GM18507 (cell line): ENCODE measurements at places on chromosomes 2 and 18.

DNA sequence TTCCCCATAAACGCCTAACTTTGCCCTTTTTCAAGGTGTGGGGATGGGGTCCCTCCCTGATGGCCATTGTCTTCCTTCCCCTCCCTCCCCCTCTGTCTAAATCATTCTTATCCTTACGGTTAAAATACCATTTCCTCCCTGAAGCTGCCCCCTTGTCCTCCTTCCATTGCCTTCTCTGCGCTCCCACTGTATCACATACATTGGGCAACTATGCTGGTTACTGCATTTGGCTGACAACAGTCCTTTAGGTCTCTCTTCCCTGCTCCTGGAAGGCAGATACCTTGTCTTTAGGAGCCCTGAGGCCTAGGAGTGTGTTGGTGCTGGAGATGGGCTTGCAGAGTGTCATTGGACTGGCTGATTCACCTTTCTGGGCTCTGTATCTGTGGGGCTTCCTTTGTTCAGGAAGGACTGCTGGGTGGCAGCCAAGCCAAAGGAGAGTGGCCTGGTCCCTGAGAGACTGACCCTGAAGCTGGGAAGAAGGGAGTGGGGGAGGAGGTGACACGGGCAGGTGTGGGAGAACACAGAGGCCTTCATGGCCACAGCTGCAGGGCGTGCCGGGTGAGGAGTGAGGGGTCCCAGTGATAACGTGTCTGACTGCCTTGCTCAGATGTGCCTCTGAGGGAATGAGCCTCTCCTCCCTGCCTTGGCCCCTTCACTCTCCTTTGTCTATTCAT, 2.2 kb downstream of the WNT6 start:
- DNase-seq = no peak

DNA sequence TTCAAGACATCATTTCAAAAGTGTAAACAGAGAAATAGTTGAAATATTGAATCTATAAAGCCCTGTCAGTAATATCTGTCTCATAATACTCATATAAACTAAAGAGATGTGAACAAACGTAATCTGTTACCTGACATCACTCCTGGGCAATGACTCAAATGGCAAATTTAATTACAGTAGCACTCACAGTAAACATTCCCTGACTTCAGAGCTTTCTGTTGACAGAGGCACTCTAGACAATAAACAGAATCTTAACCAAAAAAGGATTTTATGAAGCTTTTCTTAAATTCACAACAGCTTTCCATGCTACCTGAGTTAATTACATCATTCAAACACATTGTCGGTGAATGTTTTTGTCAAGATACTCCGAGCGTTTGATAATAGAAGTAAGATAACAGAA, 128.1 kb upstream of the PDE1A start:
- no peak for DNase-seq

DNA sequence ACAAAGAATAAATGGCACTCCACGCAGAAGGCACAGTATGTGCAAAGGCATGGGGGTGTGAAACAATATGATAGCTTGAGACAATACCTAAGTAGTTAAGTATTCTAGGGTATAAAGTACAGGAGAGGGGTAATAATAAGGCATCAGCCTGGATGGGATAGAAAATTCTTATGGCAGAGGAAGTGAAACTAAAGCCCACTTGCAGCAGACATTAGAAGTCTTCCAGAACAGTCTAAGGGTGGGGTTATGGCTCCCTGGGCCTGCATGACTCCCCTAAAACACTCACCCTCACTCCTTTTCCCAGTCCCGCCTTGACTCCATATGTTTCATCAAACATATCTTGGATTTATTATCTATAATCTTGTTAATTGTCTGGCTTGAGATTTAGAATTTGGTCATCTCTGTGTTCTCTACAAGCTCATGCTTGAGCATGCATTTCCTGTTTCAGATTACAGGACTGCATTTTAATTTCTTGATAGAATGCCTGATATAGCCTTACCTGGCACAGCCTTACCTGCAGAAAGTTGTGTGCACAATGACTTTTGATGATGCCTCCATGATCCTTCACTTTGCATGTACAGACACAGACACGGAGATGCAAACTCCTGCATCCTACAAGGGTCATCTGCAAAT, 28.5 kb upstream of the TMBIM1 start:
- DNase-seq = no peak

DNA sequence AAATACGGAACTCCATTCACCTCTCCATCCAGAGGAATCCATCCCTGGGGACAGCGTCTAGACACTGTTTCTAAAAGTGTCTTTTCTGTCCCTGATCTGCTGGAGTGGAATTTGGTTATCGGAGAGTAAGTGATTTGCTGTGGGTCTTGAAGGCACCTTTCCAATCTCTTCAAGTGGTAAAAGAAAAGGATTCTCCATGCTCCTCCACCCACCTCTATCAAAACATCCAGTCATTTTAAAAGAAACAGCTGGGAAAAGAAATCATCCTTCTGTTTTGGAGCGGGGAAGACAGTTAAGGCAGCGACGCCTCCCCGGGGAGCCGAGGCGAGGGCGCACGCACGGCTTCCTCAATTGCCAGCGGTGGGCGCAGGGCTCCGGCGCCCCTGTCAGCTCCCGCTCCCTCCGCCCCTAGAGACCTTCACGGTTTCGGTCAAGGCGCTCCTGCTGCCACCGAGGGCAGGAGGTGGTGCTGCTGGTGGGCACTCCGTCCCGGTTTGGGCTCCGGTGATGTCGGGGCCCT, 547 bp downstream of the SLC35F5 start:
- DNase-seq = no peak

DNA sequence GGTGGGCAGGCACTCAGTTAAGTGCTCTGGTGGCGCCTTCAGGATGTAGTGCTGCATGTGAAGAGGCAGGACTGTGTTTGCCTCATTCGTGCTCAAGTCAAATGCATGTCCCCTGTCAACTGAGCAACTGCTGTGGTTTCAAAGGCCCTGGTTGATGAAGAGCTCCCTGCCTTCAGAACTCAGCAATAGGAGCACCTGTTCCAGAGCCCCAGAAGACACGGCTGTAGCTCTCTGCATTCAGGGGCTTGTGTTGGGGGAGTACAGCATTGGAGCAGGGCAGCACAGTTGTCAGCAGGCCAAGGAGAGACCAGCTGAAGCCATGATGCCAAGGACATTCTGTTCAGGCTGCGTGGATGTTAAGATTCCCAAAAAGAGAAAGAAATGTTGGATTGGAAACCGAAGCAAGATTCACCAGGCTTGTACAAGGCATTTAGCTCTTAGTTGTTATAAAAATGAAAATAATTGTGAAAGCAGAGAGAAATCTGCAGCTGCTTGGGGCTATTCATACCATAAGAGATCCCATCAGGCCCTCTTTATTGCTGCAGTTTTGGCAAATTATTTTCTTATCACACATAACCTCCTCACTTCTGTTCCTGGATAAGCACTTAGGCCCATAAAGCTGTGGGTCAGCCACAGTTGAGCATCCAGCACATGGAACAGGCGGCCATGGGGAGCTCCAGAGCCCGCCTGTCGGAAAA, 252.4 kb upstream of the ZNF521 start:
- DNase-seq = no peak

DNA sequence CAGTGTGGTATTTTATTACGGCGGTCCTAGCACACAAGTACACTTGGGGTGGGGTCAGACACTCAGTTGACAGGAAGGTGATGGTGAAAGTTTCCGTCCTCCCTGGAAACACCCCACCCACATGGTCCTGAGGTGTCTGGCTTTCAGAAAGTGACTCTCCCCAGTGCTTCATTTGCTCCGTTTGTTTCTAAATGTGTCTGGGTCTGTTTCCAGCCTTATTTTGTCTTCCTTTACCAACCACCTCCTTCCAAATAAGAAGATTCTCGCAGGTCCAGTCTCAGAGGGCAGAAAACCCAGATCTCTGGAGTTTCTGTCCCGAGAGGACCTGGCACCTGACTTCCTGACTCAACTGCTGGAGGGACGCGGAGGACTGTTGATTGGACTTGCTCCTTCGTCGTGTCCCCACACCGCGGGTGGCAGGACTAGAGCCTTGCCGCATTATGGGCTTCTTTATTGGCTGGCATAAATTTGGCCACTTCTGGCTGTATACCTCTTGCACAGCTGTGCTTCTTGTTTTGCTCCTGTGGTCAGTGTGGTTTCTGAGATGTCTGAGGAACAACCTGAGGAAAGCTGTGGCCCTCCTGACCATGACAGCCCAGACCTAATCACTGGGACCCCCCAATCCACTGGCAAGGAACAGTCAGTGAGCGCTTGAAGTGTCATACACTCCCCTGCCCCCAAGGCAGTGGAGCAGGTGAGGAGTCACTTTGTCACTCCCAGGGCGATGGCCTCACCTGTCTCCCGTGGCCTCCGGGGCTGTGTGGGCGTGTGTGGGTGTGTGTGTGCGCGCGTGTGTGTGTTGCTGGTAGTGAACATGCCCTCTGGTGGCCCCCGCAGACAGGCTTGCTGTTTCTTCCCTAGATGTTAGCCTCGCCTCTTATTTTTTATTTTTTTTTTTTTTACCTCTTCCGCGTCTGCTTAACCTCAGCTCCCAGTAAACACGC, 45.6 kb downstream of the MEX3C start:
- DNase-seq = no peak

DNA sequence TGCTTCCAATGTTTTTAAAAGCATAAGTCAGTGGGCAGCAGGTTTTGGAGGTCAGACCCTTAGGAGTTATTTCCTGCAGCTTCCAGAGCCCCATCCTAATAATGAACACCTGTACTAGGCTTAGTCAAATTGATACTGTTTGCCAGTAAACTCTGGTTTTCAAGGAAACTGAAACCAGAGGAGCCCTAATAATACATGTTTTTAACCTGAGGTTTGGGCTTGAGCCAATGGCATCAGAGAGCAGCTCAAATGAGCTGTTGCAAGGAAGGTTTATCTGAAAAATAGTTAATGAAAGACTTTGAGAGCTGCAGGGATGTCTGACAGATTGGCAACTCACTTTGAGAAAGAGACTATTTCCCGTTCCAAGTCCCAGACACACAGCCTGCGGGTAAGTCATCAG, 54.6 kb downstream of the DCC start:
- no peak for DNase-seq

- DNase-seq = peak; percentile 8
Measured at GRCh38 chr2:17309741-17310339, 208.4 kb downstream of the RAD51AP2 start.

- no peak for DNase-seq
Measured at GRCh38 chr2:127355407-127356008, 32.3 kb downstream of the MAP3K2 start.

DNA sequence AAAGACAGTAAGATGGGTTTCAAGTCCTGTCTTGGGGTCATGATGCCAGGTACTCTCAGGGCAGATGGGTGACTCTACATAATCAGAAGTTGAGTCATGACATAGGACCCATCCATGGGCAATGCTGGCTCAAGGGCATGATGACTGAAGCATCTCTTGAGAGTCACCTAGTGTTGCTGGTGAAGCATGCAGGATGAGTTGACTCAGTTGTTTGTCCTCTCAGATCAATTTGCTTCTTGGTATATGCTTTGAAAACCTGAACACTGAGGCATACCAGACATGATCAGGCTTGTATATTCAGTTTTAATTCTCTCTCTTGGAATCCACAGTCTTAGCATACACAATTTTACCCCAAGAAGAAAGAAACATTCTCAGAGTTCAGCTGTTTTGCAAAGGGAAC, 658.9 kb upstream of the NXPH2 start:
- DNase-seq = no peak

GRCh38 chr18:72206814-72207213, 337.3 kb downstream of the CBLN2 start:
- DNase-seq = no peak

DNA sequence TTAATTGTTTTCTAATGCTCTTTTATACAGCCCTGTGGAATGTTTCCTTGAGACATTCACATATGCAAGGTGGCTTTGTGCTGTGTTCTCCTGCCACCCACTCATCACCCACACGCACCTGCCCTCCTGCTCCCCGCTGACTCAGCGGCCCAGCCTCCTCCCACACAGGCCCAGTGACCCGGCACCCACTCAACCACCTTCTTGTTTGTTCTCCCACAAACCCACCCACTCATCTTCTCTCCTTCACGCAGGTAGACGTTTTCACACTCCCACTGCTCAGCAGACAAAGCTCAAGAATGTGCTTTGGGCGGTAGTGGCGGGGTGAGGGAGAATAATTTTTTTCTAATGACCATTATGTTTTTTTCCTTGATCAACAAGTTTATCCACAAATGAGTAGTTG, 28.6 kb upstream of the NEMP2 start:
- DNase-seq = no peak
